ENCODE measurements at places on chromosomes 6 and 20.

DNA sequence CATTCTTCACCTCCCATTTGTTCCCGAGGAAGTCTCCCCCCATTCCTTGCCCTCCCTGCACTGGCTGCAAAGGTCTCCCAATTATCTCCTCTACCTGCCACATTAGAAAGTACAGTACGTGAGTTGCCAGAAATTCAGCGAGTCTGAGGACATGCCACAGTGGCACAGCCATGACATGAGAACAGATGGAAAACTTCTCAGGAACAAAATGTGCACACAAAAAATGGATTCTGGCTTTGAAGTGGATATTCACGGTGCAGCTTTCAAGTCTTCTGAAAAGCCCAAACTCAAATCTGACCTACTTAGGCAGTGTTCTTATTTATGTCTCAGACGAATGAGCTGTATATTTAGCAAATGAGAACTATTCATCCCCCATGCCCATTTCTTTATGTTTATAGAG lies 269.1 kb upstream of the ARID1B start:
- no peak for DNase-seq

DNA sequence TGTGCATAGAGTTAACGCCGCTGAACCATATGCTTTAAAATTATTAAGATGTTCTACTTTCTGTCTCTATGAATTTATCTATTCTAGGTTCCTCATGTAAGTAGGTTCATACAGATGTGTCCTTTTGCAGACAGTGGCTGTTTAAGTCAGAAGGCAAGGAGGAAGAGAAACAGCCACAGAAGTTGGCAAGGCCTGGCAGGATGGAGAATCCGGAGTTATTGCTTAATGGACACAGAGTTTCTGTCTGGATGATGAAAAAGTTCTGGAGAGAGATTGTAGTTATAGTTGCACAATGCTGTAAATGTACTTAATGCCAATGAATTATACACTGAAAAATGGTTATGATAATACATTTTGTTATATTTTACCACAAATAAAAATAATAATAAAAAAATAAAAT lies 283.6 kb upstream of the CNR1 start:
- DNase-seq: no peak

DNA sequence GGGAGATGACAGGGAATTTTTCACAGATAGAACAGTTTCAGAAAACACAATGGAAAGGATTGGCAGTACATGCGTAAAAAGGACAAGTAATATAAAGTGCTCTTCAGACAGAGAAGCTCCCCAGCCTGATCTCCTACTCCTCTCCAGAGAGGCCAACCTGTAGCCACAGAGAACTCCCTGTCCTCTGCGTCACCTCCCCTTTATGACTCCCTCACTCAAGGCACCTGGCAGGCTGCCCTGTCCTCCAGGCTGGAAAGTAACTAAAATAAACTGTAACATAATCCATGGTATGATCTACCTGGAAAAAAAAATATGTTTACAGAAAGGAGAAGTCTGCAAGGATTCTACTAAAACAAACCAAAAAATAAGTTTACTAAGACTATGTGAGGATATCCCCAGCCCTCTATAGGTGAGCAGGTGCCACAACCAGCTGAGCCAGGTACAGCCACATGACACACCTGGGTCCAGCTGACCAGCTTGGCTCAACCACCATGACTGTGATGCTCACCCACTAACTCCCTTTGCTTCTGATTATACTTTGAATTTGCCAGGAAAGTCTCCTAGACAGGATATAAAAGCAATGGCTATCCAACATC lies 29.2 kb downstream of the MBOAT1 start:
- no peak for DNase-seq

- no peak for DNase-seq
Measured at GRCh38 chr6:32436995-32437836, 2.5 kb upstream of the HLA-DRA start.

- no peak for DNase-seq
Measured at GRCh38 chr6:160337991-160338390, 10.2 kb upstream of the SLC22A3 start.

GRCh38 chr6:117505311-117505710 lies 22.8 kb downstream of the DCBLD1 start:
- no peak for DNase-seq

- no peak for DNase-seq
Measured at GRCh38 chr6:106426250-106426970, 65.9 kb downstream of the CRYBG1 start.

DNA sequence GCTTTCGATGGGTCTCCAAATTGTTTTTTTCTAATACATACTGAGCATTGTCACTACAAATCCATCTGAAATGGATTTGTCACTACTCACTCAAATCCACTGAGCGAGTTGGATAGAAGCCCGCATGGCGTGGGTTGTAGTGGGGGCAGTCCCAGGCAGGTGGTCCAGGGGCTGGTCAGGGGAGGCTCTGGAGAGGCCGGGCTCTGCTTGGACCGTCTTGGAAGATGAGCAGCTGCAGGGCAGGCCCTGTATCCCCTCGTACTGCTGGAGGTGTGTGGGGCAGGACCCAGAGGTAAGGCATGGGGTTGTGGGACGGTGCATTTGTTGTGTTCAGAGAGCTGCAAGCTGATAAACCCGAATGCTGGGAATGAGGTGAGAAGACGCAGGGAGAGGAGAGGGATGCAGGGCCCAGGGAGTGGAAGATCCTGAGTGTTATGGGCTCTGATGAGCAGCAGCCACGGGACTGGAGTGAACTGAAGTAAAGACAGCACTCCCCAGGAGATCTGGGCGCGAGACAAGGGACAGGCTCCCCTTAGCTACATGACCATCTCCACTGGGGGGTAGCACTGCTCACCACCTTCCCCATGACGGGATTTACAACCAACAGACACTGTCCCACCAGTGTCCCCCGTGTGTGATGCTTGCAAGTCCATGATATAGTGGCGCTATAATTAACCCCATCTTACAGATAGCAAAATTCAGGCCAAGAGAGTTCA lies 45.9 kb downstream of the PSMG4 start:
- no peak for DNase-seq

Measured in HEK293T (cell line).